ENCODE measurements at places on chromosomes 5 and 9.

GRCh38 chr9:123266655-123267399, 1.6 kb downstream of the STRBP start:
- DNase-seq, result no peak

DNA sequence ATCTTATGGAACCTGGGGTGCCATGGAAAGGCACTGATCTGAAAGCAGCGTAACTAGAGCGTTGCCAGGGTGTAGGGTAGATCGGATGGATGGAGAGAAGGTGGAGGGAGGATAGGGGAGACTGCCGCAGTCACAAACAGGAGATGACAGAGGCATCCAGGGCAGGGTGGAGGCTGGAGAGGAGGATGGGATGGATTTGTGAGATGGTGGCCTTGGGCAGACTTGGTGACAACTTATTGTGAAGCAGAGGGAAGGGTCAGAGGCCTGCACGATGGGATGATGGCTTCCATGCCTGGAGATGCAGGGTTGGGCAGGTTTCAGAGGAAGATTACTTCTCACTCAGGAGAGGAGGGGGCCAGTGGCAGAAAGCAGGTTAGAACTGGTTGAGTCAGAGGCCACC, 2.4 kb downstream of the GLIPR2 start:
- DNase-seq, result no peak

GRCh38 chr5:158175934-158176481, 317.1 kb upstream of the CLINT1 start:
- no peak for DNase-seq

DNA sequence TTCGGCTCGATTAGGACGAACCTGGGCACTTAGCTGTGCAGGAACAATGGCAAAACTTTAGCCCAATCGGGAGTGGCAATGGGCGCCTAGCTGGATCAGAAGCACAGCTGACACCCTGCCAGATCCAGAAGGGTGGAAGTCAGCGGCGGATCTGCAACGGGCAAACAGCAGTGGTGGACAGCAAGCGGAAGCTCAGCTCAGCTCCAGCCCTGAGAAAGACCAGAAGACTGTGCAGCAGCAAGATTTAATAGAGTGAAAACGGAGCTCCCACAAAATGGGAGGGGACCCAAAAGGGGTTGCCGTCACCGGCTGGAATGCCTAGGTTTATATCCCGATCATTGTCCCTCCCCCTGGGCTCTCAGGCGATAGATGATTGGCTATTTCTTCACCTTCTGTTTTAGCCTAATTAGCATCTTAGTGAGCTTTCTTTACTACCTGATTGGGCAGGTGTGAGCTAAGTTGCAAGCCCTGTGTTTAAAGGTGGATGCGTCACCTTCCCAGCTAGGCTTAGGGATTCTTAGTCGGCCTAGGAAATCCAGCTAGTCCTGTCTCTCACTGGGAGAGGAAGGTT, 1237.9 kb downstream of the CDH12 start:
- DNase-seq, result no peak

- DNase-seq, result no peak
These were observed 18.4 kb upstream of the TPM2 start for GRCh38 chr9:35708146-35708545.

DNA sequence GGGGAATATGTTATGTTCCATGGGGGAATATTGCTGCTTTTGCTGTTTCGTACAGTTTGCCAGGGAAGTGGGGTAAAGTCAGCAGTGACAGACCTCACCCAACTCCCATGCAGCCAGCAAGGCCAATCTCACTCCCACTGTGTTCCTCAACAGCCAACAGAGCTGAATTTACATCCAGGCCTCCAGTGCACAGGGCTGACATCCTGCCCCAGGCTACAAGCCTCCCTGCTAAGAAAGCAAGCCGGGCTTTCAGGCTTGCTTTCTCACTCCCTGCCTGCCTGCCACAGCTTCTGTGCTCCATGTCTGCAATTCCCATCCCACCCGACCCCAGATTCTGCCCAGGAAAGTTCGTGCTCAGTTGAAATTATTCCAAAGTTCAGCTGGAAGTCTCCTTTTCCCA, 25.5 kb upstream of the SNCAIP start:
- DNase-seq, result no peak

- DNase-seq, result no peak
These were observed 424.2 kb downstream of the TUSC1 start for GRCh38 chr9:25254051-25254450.

- no peak for DNase-seq
These were observed 6.1 kb upstream of the DMRT3 start for GRCh38 chr9:970151-970996.

- DNase-seq, result no peak
These were observed 561.3 kb upstream of the WWC1 start for GRCh38 chr5:167730121-167730520.

GRCh38 chr9:90874194-90874593, 72.6 kb downstream of the SYK start:
- DNase-seq, result no peak

GRCh38 chr9:129640871-129641749, 841 bp downstream of the ASB6 start:
- DNase-seq, result no peak

GRCh38 chr5:91954136-91954535, 571.0 kb upstream of the ARRDC3 start:
- DNase-seq, result no peak

DNA sequence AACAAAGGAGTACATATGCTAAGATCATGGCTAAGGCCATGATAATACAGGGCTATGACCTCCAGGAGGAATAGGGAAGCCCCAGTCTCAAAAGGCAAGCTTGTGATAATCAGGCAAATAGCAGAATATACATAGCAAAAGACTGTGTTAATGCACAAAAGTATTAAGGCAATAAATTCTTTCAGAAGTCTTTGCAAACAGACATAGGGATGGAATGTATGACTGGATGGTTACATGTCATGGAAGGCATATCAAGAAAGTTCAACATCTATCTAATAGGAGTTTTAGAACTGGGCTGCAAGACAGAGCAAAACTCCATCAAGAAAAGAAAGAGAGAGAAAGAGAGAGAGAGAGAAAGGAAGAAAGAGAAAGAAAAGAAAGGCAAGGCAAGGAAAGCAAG, 264.5 kb upstream of the CDH6 start:
- DNase-seq, result no peak

- no peak for DNase-seq
These were observed 137.2 kb upstream of the FST start for GRCh38 chr5:53343187-53343586.

DNA sequence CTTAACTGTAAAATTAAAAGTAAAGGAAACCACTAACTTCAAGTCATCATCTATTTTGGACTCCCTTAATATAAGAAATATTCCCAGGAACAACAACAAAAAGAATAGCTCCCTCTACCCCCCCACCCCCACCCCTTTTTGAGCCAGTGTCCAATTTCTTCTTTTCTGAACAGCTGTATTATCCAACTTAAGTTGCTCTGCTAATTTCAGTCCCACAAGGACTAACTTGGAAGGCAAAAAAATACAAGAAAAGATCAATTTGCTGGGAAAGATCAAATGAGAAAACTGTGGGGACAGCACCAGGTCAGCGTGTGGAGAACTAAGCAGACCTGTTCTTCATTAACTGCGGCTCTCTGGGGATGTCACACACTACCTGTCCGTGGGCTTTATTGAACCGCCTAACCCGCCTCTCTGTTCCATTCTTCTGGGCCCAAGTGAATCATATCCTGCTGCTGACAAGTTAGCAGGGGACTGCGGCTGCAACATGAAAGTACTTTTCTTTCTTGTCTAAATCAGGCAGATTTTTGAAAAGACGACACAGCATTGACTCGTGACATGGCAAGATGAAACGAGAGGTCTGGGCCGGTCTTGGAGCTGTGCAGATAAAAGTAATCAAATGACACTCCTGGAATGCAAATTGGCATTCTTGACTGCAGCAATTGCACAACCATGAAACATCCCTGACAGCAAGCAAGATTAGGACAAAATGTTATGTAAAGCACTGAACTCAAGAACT, 2.7 kb downstream of the BNC2 start:
- DNase-seq, result no peak

DNA sequence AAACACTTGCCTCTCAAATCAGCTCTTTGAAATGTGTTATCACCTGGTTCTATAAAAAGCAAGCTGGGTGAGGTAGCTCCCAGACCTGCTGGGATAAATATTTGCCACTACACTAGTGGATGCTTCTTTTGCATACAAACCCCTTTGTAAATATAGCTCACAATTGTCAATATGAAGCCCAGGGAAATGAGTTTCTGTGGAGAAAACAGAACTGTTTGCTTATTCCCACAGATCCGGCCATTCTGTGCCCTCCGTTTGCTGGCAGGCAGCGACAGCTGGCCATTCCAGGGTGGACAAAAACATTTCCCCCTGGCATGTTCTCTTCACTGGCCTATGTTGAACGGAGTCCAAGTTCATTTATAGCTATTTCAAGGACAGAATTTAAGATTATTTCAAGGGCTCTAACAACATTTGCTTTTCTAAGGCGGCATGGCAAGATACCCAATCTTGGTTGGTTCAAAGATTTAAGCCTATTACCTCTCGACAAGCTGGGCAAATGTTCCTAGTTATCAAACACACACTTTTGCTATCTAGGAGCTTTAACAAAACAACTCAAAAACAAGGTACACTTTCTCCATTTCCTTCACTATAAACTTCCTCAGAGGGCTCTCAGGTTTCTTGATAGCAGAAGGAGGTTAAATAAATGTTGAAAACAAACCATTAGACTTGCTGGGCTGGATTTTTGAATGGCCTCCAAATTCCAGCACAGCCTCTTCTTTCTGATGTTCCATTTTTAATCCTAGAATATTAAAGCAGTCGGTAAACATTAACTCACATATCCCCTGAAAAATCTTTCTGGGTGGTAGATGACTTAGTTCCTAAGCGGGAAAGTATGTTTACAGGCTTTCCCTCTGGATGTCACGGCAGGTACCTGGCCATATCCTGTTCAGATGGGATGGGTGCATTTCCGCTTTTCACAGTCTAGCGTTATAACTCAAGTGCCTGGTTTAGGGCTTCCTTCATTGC, 332.3 kb downstream of the PLK2 start:
- no peak for DNase-seq

DNA sequence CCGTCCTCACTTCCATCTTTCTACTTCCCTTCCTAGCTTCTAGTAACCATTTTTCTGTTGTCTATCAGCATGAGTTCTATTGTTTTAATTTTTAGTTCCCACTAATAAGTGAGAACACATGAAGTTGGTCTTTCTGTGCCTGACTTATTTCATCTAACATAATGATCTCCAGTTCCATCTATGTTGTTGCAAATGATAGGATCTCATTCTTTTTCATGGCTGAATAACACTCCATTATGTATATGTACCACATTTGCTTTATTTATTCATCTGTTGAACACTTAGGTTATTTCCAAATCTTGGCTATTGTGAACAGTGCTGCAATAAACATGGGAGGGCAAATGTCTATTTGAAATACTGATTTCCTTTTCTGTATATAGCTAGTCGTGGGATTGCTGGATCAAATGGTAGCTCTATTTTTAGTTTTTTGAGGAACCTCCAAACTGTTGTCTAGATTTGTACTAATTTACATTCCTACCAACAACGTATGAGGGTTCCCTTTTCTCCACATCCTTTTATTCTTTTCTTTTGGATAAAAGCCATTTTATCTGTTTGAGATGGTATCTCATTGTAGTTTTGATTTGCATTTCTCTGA, 50.3 kb downstream of the NSD1 start:
- no peak for DNase-seq

DNA sequence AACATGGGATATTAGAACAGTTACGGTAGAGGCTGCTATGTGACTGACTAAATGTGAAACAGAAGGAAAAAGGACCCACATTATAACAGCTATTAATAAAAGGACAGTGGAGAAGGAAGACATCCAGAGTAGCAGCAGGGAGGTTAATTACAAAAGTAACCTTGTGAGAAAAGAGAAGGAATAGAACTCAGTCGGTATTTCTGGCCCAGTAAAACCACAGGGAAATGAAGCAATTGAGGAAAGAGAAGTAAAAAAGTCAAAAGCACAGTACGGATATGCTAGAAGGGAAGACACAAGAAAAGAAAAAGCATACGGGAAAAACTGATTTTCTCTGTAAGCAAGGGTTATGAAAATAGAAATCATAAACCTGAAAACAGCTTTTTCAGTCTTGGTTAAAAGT, 164.7 kb downstream of the RFX3 start:
- DNase-seq, result no peak

GRCh38 chr9:37452611-37453010, 12.6 kb downstream of the ZBTB5 start:
- no peak for DNase-seq

DNA sequence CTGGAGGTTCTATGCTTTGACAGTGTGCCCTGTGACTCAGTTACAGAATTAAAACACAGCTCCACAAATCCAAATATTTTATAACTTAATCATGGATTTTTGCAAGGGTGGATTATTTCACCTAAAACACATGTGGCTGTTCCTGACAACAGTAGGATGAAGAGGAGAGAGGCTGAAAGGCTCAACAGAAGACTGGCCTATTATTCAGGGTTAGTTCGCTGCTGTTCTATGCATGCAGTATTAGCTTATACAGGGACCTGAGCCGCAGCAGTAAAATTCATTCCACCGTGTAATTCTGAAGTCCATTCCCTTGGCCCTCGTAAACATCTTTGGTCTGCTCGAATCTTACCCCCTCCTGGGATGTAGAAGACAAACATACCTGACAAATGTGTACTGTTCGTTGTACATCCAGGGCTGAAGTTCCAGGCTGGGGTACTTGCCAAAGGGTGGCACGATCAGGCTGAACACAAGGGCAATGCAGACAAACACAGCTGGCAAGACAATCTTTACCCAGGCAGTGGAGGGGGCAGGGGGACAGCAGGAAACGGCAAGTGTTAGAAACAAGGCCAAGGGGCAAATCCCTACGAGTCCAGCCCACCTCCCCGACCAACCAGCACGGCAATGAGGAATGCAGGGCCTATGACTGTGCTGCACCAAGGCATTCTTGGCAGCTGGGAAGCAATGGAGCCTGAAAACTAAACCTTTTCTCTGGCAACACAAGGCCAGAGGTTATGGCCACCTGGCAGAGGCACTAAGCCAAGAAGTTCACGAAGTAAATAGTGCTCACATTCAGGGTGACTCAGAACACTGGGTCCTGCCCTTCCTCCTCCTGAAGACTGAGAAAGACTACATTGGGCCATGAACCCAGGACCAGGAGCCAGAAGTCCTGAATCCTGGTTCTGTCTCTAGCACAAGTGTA, 46.8 kb downstream of the NIPSNAP3B start:
- no peak for DNase-seq

GRCh38 chr9:90365666-90366065, 277.0 kb downstream of the DIRAS2 start:
- no peak for DNase-seq

GRCh38 chr5:177980743-177981151, 15.3 kb downstream of the PROP1 start:
- DNase-seq, result no peak

- no peak for DNase-seq
These were observed 32.7 kb downstream of the PTGS1 start for GRCh38 chr9:122403381-122404000.

Data from activated CD4-positive, CD25-positive, alpha-beta regulatory T cell (primary cell).